ENCODE measurements at places on chromosomes 6 and 20.

DNA sequence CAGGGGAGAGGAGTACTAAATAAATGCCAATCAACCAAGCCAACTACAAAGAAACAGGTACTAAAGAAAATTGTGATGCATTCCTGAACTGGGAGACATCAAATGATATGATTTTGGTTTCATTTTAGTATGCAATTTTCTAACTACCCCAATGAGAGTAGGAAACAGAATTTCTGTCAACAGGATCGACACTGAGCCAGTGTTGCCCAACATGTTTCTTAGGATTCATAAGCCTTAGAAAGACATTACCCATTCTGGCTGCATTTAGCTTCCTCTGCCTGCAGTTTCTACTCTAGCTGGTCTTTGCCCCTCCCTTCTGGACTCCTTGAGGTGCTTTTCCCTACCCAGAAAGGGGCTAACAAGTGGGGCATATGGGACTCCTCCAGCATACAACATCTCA, 49.8 kb downstream of the KCTD20 start:
- no peak for DNase-seq

DNA sequence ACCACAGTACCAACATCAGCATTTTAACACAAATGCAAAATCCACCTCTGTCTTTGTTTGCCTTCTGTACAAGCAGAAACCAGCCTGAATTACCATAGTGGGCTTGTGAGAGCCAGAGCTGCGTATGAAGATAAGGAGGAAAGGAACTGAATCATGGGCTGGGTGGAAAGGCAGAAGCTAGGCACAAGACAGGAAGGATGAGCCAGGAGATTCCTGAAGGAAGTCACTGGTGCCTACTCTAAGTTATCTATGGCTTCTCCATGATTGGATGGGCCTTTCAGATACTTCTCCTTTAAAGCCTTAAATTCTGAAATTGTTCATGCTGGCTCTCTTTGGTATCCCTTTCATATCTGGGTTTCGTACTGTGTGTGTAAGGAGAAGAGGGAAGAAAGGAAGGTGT, 140.6 kb downstream of the LCA5 start:
- no peak for DNase-seq

GRCh38 chr6:106155219-106155830, 69.2 kb downstream of the PRDM1 start:
- no peak for DNase-seq

DNA sequence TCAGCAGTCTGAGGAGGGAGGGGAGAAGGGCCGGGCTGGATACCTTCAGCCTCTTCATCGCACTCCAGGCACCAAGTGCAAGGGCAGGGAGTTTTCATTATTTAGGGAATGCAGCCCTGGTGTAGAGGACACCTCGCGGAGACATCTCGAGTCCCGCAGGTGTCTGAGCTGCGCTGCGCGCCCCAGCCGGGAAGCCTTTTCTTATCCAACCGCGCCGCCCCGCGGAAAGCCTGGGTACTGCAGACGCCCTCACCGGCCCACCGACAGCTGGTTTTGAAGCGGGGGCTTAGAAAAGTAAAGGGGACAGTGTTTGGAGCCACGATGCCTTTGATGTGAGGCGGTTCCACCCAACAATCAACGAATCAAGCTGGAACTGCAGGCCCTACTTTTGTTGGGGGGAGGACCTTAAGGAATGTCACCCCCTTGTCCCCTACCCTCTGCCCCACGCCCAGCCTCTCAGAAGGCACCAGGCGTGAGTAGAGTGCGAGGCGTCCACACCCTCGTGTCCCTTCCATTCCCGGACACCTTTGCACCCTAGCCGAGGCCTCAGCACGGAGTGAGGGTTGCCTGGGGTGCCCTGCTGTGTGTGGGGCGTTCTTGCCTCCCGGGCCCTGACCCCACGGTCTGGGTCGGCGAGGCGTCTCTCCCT, 8.6 kb downstream of the NKX2-2 start:
- DNase-seq: peak; percentile 63

DNA sequence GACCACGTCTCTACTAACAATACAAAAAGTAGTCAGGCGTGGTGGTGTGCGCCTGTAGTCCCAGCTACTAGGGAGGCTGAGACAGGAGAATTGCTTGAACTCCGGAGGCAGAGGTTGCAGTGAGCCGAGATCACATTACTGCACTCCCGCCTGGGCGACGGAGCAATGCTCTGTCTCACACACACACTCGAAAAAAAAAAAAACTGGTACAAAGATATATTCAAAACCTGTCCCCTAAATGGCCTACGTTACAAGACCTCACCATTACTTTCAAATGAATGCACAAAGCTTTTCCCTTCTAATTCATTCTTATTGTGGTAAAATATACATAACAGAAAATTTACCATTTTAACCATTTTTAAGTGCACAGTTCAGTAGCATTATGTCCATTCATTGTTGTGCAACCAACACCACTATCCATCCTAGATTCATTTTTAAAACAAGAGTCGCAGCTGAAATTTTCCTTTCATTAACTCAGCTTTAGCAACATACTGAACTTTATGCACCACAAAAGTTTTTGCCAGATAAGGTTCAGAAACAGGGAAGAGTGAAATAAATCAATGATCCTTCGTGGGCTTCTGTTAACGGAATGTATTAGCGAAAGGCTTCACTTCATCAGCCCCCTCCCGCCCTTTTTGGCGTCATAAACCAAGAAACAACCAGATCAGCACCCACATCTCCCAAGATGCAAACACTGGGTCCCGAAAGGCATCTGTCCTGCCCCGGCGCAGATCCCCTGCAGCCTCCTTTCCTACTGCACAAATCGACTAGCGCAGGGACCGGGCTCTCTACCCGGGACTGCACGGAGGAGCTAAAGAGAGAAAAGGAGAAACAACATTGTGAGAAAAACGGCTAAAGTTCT, 825 bp upstream of the FAM135A start:
- no peak for DNase-seq

- peak; percentile 61 for DNase-seq
Observed at GRCh38 chr6:33073431-33073871, at the start of gene HLA-DPA1. Gene HLA-DPA1 (minus strand): TSS chr6:33073649.

GRCh38 chr20:50149481-50150254, 3.9 kb downstream of the PEDS1 start:
- DNase-seq: no peak

- DNase-seq: no peak
Observed at GRCh38 chr20:2619337-2619736, 33.1 kb upstream of the NOP56 start.

GRCh38 chr20:62624325-62624690, 18.0 kb upstream of the SLCO4A1 start:
- DNase-seq: no peak

DNA sequence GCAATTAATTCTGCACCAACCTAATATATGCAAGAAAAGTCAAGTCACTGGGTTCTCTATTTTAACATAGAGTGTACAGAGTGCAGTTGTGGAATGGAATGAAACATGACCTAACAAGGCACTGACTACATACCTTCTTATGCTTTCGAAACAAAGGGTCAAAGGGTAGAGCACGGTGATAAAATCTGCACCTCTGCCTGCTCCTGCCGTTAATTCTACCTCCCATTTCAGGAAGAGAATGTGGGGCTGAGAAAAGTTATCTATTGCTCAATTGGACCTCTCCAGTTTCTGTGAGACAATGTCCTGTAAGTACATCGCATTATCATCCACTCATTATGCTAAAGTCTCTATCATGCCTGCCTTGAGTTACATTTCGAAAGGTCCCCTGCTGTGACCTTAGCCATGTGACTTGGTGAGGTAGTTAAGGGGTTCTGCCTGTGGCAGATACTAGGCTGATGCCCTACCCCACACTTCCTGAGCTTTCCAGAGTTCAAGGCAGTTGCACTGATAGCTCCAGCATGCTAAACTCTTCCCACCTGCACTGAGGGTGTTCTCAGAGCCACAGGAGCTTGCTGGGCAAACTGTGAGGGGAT, 14.0 kb upstream of the MOCS1 start:
- no peak for DNase-seq

DNA sequence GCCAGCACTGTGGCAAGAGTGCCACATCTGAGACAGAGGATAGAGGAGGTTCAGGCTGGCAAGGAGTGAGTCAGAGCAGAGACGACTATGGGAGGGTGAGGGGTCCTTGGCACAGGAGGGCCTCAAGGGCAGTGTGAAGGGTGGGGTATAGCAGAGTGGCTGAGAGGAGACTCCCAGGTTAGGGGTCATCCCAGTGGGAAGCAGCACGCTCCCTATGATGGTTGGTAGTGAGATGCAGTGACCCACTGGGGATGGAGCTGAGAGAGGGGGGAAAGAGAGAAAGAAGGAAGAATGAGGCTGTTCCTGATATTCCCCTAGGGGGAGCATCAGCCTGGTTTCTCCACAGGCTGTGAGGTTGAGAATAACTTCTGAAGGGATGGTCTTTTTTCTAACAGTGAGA, 97.3 kb downstream of the INSM1 start:
- no peak for DNase-seq

GRCh38 chr6:169647637-169648036, 54.2 kb downstream of the WDR27 start:
- no peak for DNase-seq

DNA sequence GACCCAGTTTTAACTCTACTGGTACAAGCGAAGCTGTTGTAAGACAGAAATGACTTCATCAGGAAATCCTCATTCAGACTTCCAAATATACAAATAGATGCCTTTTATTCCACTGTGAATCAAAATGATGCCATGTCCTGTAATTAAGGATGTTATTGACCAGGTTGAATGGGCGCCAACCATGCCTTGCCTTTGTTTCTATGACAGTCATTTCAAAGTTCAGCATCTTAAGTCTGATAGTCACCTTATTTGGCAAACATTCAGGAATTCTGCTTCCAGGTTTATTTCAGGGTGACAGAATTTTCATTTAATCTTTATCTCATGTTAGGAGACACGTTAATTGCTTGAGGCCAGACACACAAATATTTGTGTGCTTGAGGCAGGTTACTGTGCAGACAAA, 592.8 kb upstream of the JAG1 start:
- DNase-seq: no peak

DNA sequence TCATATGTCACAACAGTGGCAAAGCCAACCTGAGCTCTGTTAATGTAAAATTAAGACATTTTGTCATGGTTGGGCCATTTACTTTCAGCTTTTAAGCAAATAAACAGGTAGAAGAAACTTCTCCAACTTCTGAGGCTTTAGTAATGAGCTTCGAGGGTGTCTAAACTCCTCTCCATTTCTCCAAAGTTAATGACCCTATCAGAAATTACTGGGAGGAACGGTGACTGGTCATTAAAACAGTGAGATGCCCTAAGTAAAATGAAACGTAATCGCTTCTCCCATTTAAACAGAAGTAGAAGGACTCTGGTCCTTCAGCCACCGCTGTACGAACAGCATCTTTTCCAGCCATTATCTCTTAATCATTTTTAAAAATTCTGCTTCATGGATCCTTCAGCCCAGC, 986.9 kb upstream of the MANEA start:
- no peak for DNase-seq

DNA sequence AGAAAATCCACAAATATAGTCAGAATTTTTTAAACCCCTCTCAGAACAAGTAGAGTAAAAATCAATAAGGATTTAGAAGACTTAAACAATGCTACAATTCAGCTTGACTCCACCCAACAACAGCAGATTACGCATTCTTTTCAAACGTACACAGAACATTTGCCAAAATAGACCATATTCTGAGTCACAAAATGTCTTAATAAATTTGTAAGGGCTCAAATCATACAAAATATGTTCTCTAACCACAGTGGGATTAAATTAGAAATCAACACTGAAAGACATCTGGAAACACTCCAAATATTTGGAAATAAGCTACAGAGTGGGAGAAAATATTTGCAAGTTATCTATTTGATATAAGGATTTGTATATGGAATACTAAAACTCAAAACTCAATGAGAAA, 164.2 kb upstream of the AKAP12 start:
- no peak for DNase-seq

DNA sequence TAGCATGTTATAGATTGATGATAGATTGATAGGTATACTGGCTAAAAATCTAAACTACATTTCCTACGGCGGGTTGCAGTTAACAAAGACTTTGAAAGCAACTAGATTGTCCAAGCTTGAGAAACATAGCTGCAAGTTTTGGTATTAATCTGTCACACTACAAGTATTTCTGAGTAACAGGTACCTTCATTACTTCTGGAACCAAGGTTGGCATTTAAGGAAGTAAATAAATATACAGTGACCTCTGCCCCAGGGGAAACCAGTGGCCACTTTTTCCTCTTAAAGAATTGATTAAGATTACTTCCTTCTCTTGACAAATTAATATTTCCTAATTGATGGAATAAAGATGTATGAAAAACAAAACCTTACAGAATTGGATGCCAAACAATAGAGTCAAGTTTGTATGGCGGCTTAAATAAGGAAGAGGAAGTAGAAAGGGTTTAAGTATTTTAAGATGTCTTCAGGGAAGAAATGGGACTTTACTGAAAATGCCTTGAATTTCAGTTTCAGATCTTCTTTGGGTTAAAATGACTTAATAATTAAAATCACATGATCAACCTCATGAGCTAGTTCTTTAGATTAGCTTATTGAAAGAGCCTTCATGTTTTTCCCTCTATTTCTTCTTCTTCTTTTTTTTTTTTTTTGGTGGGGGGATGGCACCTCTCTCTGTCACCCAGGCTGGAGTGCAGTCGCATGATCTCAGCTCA, 132.8 kb downstream of the DOK5 start:
- no peak for DNase-seq

GRCh38 chr6:122048570-122048969, 350.9 kb upstream of the HSF2 start:
- no peak for DNase-seq

DNA sequence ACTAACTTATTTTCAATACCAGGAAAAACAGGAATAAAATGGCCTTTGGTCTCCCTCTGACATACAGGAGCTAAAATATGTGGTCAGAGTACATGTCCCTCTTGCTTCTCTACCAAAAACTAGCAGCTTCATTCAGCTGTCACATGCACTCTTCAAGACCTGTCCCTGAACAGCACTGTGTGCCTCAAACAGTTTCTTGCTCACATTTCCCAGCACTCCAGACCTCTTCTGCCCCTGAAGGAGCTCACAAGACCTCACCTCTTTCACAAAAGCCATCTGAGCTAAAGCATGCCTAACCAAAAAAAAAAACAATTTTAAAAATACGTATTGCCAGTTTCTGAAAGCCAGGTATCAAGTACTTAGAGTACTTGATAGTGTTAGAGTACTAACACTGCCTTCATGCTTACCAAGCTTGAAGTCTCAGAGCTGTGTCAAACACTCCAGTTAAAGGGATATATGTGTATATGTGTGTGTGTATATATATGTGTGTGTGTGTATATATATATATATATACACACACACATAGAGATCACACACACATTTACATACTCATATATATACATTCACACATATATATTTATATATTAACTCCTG, 148.3 kb upstream of the POU3F2 start:
- no peak for DNase-seq

All from T-helper 2 cell treated with Interferon-gamma antibody and Interleukin-4, amounts not matched to agents 5 μg/mL and 100 μg/mL, for 36 hours (primary cell).